H9 (cell line): ENCODE measurements at places on chromosomes 11 and 22.

DNA sequence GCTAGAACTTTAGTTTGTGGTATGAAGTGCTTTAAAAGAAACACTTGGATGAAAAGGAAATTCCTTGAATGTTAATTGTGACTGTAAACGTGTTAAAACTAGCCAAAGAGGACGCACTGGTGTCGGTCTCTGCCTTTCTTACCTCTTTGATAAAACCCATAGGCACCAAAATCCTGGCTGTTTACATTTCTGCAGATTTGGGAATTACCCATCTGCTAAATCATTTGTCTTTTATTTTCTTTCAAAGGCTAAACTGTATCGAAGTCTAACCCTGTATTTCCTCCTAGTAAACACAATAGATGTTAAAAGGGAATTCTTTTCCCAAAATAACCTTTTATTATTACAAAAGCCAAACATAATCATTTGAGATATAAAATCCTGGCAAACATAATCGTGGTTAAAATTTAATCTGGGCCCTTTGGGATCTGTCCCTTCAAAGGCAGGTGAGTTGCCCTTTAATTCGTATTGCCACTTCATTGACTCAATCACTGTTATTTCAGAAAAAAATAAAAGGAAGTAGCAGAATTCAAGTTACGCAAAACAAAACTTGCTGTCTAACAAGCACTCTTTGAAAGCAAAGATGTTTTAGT is 2.4 kb downstream of the RASSF10 start:
- no peak for DNase-seq

GRCh38 chr11:111878385-111878848 is 548 bp downstream of the FDXACB1 start:
- DNase-seq: no peak

GRCh38 chr11:82995754-82996398 is 75.8 kb downstream of the RAB30 start:
- DNase-seq: no peak

DNA sequence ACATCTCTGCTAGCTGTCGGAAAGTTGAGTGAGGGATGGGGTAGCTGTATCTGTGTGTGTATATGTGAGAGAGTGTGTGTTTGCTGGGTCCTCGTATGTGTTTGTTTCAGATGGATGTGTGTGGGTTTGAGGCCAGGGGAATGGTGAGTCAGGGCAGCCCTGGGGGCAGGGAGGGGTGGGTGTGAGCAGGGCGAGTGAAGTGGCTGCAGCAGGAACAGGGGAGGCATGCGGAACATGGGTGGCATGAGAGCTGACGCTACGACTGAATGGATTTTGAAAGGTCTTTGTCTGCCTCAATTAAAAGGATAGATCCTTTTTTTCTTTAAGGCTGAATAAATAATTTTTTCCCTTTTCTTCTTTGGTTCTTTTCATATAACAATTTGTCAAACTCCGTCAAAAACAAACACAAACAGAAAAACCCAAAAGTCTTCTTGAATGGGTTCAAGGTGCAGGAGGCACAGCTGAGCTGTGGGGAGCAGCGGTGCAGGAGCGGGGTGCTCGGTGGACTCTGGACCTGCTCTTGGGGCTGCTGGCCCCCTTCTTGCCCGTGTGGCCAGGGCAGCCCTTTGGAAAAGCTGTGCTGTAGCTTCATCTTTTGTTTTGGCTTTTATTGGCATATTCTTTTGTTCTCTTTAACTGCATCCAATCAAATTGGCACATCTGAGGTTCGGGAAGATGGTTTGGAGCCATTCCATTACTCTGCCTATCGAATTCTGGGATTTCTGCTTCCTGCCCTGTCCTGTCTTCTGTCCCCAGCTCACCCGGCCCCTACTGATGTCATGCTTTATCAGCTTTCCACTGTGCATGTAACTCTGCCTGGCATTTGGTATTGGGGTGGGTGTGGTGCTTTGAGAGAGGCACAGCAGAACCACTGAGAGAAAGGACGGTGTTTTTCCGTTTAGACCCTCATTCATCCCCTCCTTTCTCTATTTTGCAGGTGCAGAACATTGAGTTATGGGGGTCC is 80.1 kb downstream of the ADAMTS15 start:
- no peak for DNase-seq

GRCh38 chr11:93033093-93033492 is 63.6 kb downstream of the MTNR1B start:
- no peak for DNase-seq

GRCh38 chr11:33920838-33921613 is 29.1 kb upstream of the LMO2 start:
- DNase-seq: no peak

DNA sequence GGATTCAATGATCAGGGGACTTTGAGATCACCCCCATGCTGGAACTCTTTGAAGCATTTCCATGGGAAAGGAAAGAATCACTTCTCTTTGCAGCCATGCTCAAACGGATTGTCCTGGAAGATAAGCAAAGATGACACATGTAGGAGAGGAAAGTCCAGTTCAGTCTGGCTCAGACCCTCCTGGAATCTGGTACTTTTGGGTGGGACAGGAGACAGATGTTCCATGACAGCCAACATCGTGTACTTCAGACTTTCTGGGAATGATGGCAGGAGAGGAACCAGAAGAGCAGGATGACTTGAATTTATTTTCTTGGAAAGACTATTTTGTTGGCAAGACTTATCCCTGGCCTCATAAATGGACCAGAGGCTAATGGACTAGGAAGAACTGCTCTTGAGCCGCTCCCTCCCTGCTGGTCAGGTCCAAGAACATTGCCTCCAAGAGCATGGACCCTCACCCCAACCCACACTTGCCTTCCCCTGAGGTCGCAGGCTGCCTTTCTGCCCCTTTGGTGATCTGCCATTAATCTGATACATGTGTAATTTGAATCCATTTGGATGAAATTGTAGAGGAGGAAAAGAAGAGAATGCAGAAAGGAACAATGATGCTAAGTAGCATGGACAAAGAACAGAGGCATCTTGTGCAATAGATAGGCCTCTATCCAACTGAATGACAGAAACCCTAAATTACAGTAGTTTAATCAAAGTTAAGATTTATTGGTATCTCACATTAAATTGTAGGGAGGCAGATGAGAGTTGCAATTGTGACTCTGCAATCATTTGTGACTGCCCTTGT is 201.0 kb downstream of the SNX19 start:
- no peak for DNase-seq

- DNase-seq: no peak
Observed at GRCh38 chr11:103959279-103959942, 77.0 kb upstream of the DDI1 start.

- DNase-seq: peak; percentile 98
Observed at GRCh38 chr11:126211236-126212088, at the start of the genes FAM118B and RPUSD4. TSS of gene FAM118B (plus strand) at chr11:126211782. CDS start at chr11:126235002, 23,220 bp downstream. TSS of gene RPUSD4 (minus strand) at chr11:126211650. CDS start at chr11:126211638, 12 bp downstream.

- no peak for DNase-seq
Observed at GRCh38 chr22:43225609-43226008, 38.7 kb upstream of the TTLL12 start.

GRCh38 chr11:73288192-73288872 is 16.2 kb downstream of the P2RY6 start:
- no peak for DNase-seq

DNA sequence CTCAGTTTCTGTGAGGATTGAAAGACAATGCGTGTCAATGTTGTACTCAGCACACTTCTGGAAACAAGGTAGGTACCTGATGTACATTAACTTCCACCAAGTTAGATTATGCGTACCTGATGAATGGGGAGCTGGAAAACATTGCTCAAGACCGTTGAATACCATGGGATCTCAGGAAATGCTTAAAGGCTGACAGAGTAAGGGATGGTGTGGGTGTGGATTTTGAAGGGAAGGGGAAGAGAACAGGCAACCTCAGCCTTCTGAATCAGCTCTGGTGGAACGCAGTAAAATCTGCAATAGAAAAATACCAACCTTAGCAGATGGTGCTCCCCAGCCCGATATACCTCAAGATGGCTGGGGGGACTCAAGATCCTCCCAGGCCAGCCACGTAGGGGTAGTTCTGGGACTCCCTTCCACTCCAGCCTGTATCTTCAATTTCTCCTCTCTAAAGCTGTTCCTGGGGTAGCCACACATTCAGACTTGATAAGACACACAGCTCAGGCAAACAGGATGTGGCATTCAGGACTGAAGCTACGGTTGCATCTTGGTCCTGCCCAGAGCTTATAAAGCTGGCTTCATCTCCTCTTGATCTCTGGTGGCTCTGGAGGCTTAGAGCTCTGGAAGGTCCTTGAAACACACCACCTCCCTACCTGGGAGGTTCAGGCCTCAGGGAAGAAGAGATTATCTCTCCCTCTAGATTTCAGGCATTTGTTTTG is 111.8 kb downstream of the CTNND1 start:
- no peak for DNase-seq

DNA sequence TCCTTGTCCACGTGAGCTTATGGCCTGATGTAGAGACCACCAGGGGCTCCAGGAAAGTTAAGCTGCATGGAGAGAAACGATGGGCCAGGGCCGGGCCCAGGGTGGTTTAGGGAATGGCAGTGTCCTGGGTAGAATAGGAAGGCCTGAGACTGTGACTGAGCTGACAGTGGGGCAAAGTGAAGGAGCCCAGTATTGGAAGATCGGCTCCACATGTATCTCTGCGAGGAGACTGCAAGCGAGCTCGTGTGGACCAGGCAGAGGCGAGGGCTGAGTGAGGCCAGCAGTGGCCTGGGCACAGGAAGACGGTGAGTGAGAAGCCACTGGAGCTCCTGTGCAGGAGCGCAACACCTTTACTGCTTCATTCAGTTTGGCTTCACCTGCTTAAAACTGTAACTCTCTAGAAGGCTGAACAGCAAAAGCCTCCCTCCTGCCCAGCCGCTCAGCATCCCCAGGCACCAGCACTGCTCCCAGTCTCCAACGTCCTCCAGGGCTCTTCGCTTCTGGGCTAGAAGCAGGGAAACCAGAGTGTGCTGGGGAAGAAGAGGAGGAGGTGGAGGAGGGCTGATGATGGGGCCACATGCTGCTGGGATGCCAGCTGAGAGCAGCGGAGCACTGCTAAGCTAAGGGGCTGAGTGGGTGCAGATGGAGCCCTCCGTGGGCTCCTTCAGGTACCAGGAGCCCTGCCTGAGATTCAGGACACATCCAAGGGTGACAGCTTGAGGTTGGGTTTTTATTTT is 13.5 kb downstream of the TCIRG1 start:
- DNase-seq: peak; percentile 32

- DNase-seq: no peak
Observed at GRCh38 chr11:28636033-28636432, 527.8 kb downstream of the METTL15 start.

DNA sequence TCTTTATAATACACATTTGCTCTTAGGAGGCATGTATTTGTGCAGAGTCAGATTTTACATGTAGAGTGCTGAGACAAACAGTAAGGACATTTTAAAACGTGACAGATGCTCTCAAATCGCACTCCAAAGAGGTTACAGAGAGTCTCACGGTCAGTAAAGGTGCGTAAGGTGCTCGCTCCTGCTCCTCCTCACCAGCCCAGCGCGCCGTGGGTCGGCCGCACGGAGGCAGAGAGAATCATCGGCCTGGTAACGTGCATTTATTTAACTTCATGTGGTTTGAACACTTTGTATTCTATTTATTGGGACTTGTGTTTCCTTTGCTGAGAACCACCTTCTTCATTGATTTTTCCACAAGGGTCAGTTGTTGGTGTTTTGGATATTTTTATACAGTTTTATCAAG is 900.1 kb downstream of the BRD1 start:
- DNase-seq: no peak

- peak; percentile 9 for DNase-seq
Observed at GRCh38 chr11:116335078-116335477, 437.7 kb downstream of the BUD13 start.

- DNase-seq: no peak
Observed at GRCh38 chr11:119828819-119829218, 99.8 kb upstream of the NECTIN1 start.

- DNase-seq: no peak
Observed at GRCh38 chr11:8309862-8310261, 46.2 kb upstream of the LMO1 start.

- no peak for DNase-seq
Observed at GRCh38 chr11:76114238-76114637, 92.1 kb downstream of the WNT11 start.

- no peak for DNase-seq
Observed at GRCh38 chr11:126339073-126339862, 16.2 kb upstream of the ST3GAL4 start.

DNA sequence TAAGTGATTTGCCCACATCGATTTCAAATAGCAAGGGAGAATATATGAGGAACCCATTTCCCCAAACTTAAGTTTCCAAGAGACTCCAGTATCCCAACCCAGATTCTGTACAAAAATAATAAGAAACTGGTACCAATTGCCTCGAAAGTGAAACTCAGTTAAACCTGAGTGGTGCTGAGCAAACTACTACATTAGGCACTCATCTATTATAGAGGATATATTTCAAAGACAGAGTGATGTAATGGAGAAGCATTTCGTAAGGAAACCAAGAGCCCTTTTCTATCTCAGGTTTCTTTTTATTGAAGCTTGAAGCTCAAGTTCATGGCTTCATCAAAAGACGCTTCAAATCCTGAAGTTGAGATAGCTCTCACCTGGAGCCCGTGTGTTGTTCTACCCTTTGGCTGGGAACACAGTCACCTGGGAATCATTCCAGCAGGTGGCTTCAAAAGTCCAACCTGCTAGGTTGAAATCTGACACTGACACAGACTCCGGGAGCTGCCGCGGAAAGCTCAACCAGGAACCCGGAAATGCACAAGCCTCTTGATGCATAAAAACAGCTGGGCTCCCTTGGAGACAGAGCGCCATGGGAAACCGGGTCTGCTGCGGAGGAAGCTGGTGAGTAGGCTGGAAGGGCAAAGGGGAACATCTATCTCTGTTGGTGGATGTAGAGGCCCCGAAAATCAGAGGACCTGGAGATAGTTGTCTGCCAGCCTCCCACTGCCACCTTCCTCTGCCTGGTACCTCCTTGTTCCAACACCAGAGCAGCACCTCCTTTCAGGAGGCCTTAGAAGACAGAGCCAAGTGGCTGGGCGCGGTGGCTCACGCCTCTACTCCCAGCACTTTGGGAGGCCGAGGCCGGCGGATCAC is at the start of gene C11orf52:
TSS of gene C11orf52 (plus strand) at position 524 of the 867 bp plus-strand sequence. CDS start at position 584, 60 bp downstream.
- peak; percentile 94 for DNase-seq

DNA sequence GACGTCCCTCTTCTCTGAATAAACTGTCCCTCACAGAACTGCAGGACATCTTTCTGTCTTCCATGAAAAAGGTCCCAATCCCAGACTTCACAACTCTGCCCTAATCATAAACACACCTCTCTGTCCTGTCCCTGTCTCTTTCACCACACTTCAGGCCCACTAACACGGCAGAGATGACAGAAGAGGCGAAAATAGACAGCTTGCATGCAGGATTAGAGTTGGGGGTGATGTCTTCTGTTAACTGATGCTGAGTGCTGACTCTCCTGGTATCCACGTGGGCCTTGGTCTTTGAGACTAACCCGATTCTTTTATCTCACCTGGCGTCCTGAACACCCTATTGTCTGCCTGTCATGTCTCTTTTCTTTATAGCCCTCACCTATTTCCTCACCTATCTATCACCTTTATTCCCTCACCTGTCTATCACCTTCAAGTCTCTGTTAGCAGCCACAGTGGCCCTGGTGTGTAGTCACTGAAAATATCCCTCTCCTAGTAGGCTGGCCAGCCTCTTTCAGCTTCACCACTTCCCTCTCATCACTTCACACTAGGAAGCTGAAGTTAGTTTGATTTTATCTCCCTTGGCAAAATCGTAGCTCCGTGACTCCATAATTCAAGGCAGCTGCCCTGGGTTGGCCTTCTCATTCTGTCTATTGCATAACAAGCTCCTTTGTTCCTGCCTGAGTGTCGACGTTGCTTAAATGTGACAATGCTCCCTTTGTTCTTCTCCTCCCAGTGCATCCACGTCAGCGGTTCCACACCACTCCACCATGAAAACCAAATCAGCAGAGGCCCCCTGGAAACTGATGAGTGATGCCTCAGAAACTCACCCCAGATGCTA is 30.6 kb upstream of the DRD2 start:
- peak; percentile 14 for DNase-seq

GRCh38 chr11:94586546-94586945 is 19.4 kb downstream of the PIWIL4 start:
- no peak for DNase-seq
